ENCODE measurements at places on chromosomes 2 and 18. TPM values are rescaled to one million over a fixed set of nuclear protein-coding genes. Genes with fewer than 3 reads are reported as not detected.

SERPINB10 gene
- not detected for total RNA-seq

GRCh38 chr18:32425466-32425865 is 45.2 kb downstream of the GAREM1 start:
- DNase-seq, result no peak
- no peaks in the 10 kb centered on the region for H3K36me3 ChIP-seq
- no peak overlapping the region for H3K4me3 ChIP-seq
- H3K4me1 ChIP-seq, result peaks cover 47% of the 10 kb centered on the region

DNA sequence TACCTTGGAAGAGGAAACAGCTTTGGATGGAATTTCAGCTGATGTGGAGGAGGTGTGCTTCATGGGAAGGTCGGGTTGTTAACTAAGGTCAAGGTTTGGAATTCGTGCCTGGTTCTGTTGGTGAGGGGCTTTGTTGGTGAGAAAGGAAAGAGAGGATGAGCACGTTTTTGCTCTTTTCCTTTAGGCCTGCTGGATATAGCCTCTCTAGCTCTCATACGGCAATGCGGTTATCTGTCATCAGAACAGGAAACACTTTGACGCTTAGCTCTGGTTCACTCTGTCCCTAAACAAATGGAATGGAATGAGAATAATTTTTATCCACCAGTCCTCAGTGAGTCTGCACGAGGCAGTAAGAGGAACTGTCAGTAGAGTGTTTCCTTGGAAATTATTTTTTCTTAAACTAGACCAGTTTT is 169.7 kb upstream of the NOSTRIN start:
- peak overlapping the region; percentile 45 for H3K27ac ChIP-seq
- no peaks in the 10 kb centered on the region for H3K27me3 ChIP-seq
- no peak for DNase-seq
- no peaks in the 10 kb centered on the region for H3K4me1 ChIP-seq
- no peak overlapping the region for H3K4me3 ChIP-seq

DNA sequence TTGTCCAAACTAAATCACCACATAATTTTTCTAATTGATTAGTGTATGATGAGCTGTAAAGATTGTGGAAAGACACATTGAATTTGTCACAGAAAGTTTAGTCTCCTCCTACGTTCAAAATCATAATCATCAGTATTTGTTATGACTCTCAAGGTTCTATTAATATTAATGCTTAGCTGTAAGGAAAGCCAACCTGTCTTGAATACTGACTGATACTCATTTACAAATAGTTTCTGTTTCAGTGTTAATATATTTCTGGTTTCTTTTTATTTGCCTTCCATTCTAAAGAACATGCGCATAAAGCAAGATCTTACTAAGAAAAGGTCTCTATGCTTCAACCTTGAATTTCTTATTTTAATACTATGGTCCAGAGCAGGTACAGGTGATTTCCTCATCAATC is 55.1 kb downstream of the CPS1 start:
- H3K27ac ChIP-seq, result no peak overlapping the region
- DNase-seq, result no peak
- H3K27me3 ChIP-seq, result no peaks in the 10 kb centered on the region
- no peak overlapping the region for H3K4me3 ChIP-seq

DNA sequence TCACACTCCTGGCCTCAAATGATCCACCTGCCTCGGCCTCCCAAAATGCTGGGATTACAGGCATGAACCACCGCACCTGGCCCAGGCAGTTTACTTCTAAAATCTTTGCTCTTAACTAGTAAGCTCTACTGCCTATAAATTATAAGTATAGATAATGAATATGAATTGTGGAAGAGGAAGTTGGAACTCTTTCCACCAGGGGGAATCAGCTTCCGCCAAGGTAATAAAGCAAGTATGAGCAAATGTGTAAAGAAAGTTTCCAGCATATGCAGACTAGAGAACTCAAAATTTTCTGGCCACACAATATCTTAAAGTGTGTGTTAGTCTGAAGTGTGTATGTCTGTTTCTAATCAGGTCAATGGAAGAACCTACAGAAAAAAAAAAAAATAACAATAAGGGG is 68.1 kb downstream of the RMDN2 start:
- H3K36me3 ChIP-seq, result no peaks in the 10 kb centered on the region
- H3K4me3 ChIP-seq, result no peak overlapping the region
- no peaks in the 10 kb centered on the region for H3K27me3 ChIP-seq
- no peak for DNase-seq
- H3K4me1 ChIP-seq, result no peaks in the 10 kb centered on the region

GRCh38 chr2:231563378-231563961 is 29.2 kb upstream of the TEX44 start:
- DNase-seq, result peak; percentile 50
- H3K36me3 ChIP-seq, result no peaks in the 10 kb centered on the region
- no peaks in the 10 kb centered on the region for H3K27me3 ChIP-seq
- no peaks in the 10 kb centered on the region for H3K4me1 ChIP-seq
- H3K4me3 ChIP-seq, result no peak overlapping the region

RUFY4 gene
- not detected for total RNA-seq

DNA sequence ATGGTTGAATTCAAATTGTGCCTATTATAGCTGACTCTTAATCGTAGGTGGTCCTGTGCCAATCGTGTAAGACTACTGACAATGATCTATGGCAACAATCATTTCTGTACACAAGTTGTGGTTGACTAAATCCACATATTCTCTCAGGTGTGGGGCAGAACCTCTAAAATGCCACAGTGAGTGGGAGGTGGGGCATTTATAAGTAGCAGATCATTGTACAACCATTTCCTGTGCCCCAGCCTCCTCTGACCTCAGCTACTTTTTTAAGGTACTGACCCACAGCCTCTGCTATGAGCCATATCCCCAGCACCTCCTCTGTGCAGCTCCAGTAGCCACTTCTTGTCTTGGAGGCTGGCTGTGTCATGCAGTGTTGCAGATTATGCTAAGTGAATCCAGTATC is 48.6 kb upstream of the RAPH1 start:
- H3K27me3 ChIP-seq, result no peaks in the 10 kb centered on the region
- H3K4me3 ChIP-seq, result no peak overlapping the region
- no peak for DNase-seq

REG3G gene
- total RNA-seq, result 673 TPM

DNA sequence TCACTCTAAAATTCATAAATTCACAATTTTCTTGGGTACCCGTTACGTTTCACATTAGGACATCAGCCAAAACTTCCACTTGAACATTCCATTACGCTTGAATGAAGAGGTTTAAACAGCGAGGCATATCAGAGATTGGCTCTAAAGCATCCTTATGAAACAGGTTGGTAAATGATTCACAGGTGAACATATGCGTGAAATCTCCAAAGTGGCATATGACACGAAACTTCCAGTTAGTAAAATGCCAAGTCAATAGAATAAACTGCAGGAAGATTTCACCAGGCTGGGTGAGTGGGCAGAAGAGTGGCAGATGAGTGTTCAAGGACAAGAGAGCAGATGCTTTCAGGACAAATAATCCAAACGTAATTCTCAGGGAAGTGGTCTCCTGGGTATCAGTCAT is 33.9 kb upstream of the GLS start:
- no peak for DNase-seq
- no peak overlapping the region for H3K4me3 ChIP-seq
- no peak overlapping the region for H3K27ac ChIP-seq
- H3K4me1 ChIP-seq, result peaks cover 14% of the 10 kb centered on the region

DNA sequence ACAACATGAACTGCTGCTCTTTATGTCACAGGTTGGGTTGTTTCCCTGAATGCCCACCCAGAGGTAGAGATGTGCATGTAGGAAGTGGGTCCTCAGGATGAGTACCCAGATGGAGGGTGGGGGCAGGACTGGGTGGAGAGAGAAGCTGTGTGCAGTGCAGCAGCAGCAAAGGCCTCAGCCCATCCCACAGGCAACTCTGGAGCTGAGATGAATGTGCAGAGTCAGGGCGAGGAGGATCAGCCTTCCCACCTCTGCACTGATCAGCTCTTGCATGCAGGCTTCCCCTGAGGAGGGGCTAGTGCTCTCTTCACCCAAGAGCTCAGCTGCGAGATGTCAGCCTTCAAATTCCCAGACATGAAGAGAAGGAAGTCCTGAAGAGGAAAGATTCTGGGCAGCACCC is 326.2 kb upstream of the RAB6C start:
- no peak overlapping the region for H3K4me3 ChIP-seq
- no peaks in the 10 kb centered on the region for H3K4me1 ChIP-seq
- no peak overlapping the region for H3K27ac ChIP-seq

GRCh38 chr2:20706786-20707185 is 39.8 kb downstream of the GDF7 start:
- H3K4me1 ChIP-seq, result no peaks in the 10 kb centered on the region
- no peak overlapping the region for H3K4me3 ChIP-seq
- no peaks in the 10 kb centered on the region for H3K27me3 ChIP-seq
- H3K27ac ChIP-seq, result no peak overlapping the region

DNA sequence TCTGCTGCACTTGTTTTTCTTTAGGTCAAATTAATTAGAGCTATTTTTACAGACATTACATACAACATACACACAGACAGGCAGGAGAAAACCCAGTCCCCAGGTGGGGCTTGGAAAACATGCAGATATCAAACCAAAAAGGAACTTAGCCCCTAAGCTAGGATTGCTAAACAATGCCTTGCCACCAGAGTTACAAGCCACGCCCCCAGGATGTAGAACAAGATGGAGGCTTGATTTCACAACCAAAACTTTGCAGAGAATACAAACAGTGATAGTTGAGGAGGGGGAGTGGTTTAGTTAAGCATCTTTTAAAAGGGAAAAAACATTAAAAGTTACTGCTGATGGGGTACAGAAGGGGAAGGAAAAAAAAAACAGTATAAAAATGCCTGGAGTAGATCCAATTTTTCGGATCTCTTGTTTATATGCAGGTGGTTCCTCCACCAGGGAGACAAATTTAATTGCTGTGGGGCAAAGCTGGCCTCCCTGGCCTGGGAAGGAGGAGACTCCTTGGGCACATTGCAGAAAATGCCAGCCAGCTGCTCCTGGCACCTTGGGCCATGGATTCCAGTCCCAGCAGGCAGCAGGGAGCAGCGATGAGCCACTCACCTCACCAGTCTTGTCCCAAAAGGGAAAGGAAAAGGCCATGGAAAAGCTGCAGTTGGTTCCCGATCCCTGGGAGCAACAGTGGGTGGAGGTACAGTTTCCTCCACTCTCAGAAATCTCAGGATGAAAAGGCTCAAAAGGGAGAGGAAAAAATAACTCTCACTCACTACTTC is 348.4 kb upstream of the REG3G start:
- H3K27ac ChIP-seq, result no peak overlapping the region
- no peaks in the 10 kb centered on the region for H3K36me3 ChIP-seq
- no peak overlapping the region for H3K4me3 ChIP-seq
- no peaks in the 10 kb centered on the region for H3K27me3 ChIP-seq

GRCh38 chr2:45390441-45390840 is 220.6 kb downstream of the SRBD1 start:
- H3K27ac ChIP-seq, result no peak overlapping the region
- H3K27me3 ChIP-seq, result no peaks in the 10 kb centered on the region
- no peak overlapping the region for H3K4me3 ChIP-seq
- no peak for DNase-seq
- H3K36me3 ChIP-seq, result no peaks in the 10 kb centered on the region
- H3K4me1 ChIP-seq, result no peaks in the 10 kb centered on the region

MFSD2B gene
- not detected for total RNA-seq

DNA sequence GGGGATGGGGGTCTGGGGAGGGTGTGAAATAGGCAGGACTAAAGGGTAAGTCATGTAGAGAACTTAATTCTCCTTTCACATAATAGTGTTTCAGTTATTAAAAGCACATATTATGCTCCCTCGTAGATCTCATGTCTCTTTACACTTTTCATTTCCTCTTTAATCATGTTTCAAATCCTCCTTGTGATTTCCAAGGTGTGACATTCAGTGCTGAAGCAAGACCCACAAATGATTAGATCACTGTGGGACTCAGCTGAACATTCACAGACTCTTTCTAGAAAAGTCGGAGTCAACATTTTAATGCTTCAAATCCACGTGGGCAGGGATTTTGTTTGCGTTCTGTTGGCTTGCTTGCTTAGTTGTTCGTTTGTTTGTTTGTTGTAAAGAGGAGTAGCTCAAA is 34.7 kb upstream of the CALCRL start:
- DNase-seq, result no peak
- no peaks in the 10 kb centered on the region for H3K4me1 ChIP-seq
- H3K27ac ChIP-seq, result no peak overlapping the region
- no peaks in the 10 kb centered on the region for H3K36me3 ChIP-seq

DNA sequence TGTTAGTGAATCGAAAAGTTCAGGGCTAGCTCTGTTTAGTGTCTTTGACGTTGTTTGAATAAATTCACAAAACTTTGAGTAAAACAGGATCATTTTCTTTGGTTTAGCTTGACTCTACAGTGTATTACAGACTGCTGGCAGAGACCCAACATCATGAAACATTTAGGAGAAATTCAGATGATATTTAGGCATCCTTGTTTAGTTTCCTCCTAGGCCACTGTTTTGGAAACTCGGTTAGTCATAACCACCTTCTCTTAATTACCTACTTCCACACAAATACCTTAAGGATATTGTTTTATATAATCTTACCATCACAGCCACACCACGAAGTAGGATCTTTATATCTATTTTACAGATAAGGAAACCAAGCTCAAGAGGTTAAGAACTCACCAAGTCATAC is 7.8 kb downstream of the LIMS1 start:
- H3K27ac ChIP-seq, result no peak overlapping the region
- no peak overlapping the region for H3K4me3 ChIP-seq
- no peaks in the 10 kb centered on the region for H3K27me3 ChIP-seq

DNA sequence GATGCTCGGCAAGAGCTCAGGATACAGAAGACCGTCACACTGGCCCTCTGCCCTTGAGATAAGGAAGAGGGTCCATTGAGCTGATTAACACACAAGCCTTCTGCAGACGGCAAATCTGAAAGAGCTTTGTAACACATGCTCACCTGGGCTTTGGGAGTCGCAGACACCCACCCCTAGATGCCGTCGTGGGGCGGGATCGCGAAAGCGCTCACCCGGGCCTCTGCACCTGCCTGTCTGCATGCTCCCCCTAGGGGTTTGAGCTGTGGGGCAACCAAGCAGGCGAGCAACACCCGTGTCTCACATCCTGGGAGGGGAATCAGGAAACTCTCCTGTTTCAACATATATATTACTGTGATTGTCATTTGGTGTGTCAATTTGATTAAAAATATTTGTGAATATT is 99.8 kb upstream of the KCNH7 start:
- H3K4me1 ChIP-seq, result no peaks in the 10 kb centered on the region
- DNase-seq, result no peak
- no peaks in the 10 kb centered on the region for H3K36me3 ChIP-seq
- H3K27me3 ChIP-seq, result no peaks in the 10 kb centered on the region

FLACC1 gene
- total RNA-seq, result 0.78 TPM

DNA sequence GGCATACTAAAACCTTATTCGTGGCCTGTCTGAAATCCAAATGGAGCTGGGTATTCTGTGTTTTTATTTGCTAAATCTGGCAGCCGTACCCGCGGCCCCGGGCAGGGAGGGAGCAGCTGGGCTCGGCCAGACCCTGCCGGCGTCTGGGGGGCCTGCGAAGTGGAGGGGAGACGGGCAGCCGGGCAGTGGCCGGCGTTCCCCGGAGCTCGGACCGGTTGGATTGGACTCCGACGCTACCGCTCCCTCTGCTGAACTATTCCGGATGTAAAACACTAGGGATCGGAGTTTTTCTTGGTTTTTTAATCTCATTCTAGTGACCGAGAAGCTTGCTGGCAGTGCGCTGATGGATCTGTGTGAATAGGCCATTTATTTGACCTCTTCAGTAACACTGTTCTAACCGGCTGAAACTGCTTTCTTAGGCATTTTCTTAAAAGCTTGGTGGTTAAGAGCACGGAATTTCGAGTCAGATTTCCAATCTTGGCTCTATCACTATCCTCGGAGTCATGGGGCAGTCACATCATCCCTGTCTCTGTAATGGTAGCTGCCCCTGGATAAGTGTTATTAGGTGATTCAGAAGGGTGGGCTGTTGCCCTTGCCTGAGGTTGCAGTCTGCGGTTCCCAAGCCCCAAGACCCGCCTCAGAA is 694 bp downstream of the UNC50 start:
- DNase-seq, result no peak
- H3K4me3 ChIP-seq, result peak overlapping the region; percentile 83
- H3K27ac ChIP-seq, result peak overlapping the region; percentile 91
- H3K36me3 ChIP-seq, result no peaks in the 10 kb centered on the region

ANKRD30BL gene
- total RNA-seq, result not detected

DYNC2LI1 gene
- total RNA-seq, result 21.0 TPM

Measured in body of pancreas (tissue), 4 donors.